ENCODE measurements at places on chromosomes 7 and 10.

GRCh38 chr7:98168181-98168903 is 42.9 kb upstream of the BHLHA15 start:
- DNase-seq: peak; percentile 53

GRCh38 chr7:143410521-143411004 is 1.9 kb upstream of the EPHA1 start:
- DNase-seq: no peak

GRCh38 chr10:106534441-106534840 is 630.1 kb downstream of the SORCS1 start:
- no peak for DNase-seq

DNA sequence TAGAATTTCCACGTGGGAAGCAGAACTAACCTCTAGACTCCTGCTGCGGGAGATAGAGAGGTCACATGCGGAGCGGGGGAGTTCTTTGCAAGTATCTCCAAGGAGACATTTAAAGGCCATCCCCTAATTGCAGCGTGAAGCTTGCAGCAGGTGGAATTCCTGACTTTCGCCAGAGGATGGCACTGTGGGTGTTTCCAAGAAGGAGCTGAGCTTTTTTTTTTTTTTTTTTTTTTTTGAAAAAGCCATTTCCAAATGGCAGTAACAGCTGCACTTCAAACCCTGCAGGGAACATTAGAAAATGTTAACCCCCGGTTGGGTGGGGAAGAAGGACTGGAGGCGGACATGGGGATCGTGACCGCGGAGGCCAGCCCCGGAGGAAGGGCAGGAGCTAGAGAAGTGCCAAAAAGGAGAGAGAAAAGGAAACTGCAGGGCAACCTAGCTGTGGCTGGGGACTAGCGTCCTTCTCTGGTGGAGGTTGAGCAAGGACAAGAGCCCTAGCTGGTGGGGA is 487.7 kb downstream of the TYW1 start:
- DNase-seq: no peak

DNA sequence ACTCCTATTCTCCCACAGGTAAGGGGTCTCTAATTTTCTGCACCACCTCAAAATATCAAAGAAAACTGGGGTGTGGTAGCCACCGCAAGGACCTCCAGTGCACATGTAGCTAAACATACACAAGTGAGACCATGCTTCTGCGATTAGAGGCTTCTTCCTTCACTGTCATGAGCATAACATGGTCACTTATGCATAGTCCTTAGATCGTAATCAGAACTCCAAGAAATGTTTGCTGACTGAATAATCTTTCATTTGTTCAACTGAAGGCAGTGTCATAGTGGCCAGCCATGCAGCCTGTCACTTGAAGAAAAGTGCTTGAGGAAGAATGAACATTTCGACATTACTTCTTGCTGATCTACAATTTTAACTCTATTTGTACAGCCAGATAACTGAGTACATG is 14.6 kb downstream of the TWIST1 start:
- DNase-seq: no peak

DNA sequence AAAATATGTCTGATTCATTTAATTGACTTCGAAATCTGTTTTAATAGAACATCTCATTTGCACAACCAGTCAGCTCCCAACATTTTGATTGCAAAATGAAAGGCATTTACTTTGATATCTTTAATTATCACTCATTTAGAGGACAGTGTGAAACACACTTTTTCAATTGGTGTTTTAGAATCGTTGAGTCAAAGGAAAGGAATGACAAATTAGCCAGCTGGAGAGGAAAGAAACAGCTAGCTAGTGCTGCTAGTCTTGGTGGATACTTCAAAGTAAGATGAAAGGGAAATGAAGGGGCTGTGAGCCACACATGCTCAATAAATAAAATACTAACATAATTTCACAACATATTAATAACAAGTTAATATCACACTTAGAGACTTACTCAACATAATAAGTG is 570.2 kb downstream of the PHTF2 start:
- DNase-seq: no peak

GRCh38 chr7:29853789-29854188 is 47.5 kb downstream of the WIPF3 start:
- DNase-seq: no peak

All from T-helper 2 cell (primary cell).